Putamen (tissue), 1 donor: ENCODE measurements at places on chromosomes 1 and 21.
A peak's percentile ranks its signal among the peaks of the same experiment; 100 is the strongest.

DNA sequence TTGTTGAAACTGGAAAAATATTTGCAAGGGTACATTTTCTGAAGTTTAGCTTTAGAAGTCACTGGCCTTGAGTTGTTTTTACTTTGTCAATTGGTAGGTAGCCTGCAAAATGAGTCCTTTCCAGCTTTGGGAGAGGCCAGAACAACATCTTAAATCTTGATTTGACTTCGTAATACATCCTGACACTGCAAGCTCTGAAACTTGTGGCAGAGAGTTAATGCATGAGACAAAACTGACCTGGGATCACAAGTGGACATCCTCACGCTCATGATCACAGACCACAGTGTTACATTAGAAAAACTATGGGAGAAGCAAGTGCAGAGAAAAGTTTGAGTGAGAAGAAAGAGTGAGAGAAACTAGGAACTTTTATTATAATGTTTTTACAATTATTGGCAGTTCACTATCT lies 550.9 kb downstream of the USP25 start:
- DNase-seq, result no peak

DNA sequence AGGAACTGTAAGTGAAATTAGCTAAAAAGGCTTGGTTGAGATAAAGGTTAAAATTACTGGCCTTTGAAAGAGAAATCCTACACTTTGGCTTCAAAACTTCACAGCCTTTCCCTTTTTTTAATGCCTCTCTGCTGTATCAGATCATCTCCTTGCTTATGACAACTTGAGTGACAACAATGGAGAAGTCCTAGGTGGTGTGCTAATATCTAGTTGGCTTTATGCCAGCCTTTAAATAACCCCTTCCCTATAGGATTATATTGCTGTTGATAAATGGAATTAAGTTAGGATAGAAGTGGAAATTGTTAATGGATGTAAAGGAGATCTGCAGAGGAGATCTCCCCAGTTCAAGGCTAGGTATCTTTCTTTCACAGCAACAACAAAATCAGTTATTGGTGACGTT lies 130.2 kb upstream of the ATP1B1 start:
- DNase-seq, result no peak

DNA sequence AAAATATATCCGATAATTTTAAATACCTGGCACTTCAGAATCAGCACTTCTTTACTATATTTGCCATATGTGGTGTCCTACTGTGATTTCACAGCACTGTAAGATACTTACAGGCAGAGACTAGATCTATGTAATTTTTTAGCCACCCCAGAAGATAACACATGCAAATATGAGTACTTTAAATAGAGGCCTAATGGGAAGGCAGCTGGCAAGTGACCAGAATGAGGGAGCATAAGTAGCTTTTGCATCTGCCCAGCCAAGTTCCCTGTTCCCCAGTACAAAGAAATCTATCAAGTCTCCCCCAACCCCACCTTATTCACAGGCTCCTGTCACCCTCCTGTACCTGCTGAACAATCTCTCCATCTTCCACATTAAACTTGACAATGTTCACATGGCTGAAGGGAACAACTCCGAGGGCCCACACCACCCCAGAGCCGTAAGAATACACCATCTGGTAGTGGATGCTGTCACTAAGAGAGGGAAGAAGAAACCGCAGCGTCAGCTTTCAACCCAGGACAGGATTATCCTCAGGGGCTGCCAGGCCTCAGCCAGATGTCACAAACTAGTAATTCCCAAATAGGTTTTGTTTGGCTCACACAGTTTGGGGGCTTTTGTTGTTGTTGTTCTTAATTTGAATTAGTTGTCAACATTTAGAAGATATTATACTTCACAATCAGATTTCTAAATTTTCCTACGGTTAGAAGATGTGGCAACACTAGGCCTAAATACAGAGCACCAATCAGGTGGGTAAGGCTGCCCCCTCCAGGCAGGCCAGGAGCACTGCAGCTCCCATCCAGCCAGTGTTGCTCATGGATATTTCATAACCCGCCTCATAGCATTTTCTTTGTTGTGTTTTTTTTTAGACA lies 10.4 kb downstream of the EMC1 start:
- DNase-seq, result peak; percentile 44

DNA sequence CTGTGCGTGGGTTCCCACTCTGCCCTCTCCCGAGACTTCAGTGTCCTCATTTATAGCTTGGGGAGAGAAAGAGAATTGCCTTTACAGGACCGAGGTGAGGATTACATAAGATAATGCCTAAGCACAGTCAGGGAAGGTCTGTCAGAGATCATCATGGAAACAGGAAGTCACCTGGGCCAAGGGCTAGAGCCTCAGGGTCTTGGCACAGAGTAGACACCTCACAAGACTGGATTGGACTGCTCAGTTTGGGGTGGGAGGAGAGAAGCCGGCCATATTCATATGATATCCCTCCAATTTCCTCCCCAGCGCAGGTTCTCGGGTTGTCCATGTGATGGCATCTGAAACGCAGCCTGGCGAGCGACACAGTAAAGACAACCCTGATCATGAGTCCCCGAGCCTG lies 3.8 kb downstream of the CNR2 start:
- DNase-seq, result no peak

DNA sequence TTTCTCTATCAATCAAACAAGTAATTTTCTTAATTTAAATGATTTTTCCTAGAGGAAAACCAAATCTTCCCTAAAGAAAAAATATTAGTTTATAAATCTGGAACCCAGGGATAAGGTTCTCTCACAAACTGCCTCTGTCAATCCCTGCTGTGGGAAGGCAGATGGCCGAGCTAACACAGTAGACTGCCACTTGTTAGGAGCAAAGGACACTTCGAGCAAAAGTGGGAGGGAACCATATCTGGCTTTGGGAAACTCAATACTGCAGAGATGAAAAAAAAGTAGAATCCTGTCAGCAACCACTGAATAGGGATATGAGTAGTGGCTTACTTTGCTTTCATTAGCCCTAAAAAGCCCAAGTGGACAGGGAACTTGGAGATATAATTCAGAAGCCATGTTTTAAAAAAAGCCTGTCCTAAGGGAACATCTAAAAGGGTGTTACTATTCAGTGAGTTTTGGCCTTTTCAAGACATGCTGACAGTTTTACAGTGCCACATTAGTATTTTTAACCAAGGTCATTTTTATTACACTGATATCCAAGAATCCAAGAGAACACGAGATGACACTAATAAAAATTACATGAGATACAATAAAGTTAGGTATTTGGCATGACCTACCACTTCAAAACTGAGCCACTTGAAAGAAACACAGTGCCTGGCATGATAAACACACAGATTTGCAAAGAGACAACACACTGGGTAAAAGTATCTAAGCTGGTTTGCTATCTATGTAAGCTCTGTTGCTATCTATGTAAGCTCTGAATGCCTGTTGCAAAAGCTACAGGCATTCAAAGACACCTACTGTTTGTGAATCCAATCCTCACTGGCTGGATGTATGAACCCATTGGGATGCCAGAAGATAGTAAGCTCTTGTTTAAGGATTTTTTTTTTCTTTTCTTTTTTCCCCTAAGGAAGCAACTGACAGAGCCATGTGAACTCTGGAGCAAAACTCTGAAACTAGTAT lies 21.4 kb downstream of the TEX38 start:
- no peak for DNase-seq

DNA sequence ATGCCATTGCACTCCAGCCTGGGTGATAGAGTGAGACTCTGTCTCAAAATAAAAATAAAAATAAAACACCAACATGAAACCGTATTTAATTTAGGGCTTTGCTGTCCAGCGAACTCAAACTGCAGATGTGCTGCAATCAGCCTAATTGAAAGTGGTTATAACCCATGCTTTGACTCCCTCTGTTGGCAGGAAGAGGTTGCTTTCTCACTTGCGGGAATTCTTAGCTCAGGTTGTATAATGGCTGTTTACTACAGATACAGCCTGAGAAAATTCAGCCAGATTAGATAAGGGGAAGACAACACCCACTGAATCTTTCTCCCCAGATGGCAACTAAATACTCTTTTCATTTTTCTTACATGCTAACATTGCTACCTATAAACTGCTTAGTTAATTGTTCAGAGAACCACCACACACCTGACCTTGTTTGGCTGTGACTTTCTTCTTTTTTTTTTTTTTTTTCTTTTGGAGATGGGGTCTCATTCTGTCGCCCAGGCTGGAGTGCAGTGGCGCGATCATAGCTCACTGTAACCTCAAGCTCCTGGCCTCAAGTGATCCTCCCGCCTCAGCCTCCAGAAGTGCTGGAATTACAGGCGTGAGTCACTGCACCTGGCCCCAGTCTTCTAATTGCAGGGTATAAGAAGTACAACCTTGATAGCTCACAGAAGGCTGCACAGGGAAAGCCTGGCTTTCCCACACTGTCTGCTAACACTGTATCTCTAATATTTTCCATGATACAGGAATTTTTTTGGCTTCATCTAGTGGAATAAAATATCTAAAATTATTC lies 34.6 kb downstream of the DNTTIP2 start:
- peak; percentile 68 for DNase-seq

GRCh38 chr1:229153955-229154548 lies 116.9 kb upstream of the RAB4A start:
- no peak for DNase-seq

DNA sequence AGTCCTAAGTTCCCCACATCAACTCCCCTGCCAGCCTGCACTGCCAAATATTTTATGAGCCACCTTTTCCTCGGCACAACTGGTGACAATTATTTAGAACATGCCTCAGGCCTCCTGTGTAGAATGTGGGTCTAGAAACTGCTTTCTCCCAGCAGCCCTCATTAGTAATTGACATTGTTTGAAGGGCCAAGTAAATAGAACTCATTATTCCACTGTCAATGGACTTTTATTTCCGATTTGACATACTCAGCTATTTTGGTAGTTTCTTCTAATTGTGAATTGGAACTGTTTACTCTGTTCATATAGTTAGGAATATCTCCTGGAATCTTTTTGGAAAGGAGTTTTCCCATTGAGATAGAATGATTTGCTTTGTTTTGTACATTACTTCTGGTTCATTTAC lies 168.8 kb upstream of the L1TD1 start:
- no peak for DNase-seq

GRCh38 chr1:232223183-232223708 lies 406.7 kb downstream of the SIPA1L2 start:
- no peak for DNase-seq

DNA sequence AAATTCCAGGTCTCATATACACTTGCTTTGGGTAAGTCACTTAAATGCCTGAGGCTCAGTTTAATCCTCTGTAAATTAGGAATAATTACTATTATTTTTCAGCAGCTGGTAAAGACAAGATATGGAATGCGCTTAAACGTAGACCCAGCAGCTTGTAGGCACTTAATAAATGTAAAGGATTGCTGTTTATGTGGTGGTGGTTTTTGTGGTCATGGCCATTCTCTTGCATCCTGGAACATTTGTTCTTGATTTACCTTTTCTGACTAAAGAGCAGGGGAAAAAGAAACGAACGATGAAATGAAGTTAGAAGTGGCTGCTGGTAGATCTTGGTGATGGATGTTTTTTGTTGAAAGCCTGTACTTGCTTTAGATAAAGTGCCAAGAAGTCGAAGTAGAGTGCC lies 195.0 kb upstream of the FOXD3 start:
- no peak for DNase-seq

DNA sequence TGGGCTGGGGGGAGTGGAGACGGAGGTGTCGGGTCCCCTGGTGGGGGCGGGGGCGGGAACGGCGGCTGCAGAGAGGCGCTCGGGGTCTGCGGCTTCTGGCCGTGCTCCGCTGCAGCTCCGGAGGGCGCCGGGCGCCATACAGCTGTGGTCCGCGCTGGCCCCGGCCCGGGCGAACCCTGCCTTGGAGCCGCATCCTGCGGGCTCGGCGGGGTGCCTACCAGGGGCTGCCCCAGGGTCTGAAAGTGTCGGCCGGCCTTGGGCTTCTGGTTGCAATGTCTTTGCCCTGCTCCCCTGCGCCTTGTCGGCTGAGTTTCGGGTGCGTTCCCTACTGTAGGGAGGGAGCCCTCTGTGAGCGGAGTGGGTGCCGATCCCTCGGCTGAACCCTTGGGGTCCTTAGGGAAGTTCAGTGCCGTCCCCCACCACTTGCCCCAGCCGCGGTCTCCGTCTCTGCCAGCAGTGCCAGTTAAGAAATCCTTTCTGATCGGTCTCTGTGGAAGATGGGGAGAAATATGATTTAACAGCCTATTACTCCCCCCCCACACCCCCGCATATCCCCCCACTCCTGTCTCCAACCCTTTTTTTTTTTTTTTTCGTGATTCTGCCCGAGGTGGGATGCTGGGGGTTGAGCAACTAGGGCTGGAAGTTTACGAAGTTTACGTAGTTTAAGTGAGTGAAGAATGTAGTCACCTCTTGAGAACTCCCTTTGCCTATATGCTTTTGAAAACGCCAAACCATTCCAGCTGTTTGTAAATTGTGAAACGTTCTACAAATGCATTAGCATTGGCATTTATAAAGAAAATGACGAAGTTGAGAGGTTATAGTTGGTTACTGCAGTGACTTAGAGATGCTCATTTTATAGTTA lies 588 bp downstream of the NEXN start:
- peak; percentile 20 for DNase-seq

DNA sequence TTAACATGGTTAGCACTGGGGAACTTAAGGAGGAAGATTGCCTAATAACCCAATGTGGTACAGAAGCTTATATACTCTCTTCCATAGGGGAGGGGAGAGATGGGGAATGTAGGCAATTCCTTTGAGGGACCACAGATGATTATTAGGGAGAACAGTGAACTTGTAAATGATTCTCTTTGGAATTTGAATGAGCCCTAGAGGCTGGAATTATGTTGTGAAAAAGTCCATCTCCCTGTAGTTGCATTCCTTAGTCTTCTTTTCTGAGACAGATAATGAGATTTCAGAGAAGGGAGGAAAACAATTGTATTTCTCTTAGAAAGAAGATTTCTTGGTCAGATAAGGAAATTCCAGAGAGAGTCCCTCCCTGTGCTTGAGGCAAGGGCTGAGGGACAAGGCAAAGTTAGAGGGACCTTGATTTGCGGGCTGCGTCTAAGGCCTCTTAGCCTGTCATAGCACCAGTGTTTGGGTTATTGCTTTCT lies 89.0 kb upstream of the HMCN1 start:
- DNase-seq, result no peak

DNA sequence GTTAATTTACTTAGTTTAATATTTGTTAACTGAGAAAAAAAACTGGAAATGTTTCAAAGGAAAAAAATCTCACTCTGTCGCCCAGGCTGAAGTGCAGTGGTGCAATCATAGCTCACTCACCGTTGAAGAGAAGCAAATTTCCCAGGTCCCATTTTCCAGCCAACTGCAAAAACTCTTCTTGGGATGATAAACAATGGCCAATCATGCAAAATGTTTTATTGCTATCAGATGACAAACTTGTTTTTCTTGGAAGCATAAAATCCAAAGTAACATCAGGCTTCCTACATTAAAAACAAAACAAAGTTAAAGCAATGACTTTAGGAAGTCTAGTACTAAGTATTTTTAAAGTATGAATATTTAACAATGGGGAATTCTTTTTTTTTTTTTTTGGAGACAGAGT lies 84.9 kb downstream of the LYST start:
- DNase-seq, result no peak

- DNase-seq, result no peak
Measured at GRCh38 chr1:86000601-86001000, 156.0 kb downstream of the COL24A1 start.

GRCh38 chr1:4101459-4102161 lies 201.5 kb upstream of the C1orf174 start:
- DNase-seq, result peak; percentile 24

GRCh38 chr1:201552941-201553351 lies 14.0 kb downstream of the NAV1 start:
- peak; percentile 62 for DNase-seq
